Stimulated activated CD8-positive, alpha-beta memory T cell treated with anti-CD3 and anti-CD28 coated beads, Interleukin-2, amount 100 ng/mL, for 48 hours (primary cell): ENCODE measurements at places on chromosomes 11 and 22.

- no peak for DNase-seq
These were observed 53.9 kb upstream of the CRTAM start for GRCh38 chr11:122784325-122784955.

GRCh38 chr22:26374391-26375026, 54.6 kb upstream of the ASPHD2 start:
- DNase-seq, result no peak

GRCh38 chr11:31383116-31383515, 13.5 kb downstream of the DNAJC24 start:
- DNase-seq, result no peak

- DNase-seq, result no peak
These were observed 745 bp upstream of the FAM118A start for GRCh38 chr22:45308957-45309421.

GRCh38 chr11:68052137-68052873, 13.5 kb downstream of the TCIRG1 start:
- no peak for DNase-seq

GRCh38 chr11:58075781-58076180, 45.0 kb downstream of the OR6Q1 start:
- DNase-seq, result no peak

GRCh38 chr11:116984589-116984988, 113.6 kb downstream of the SIK3 start:
- DNase-seq, result no peak

GRCh38 chr11:41222236-41222635, 237.2 kb downstream of the LRRC4C start:
- DNase-seq, result no peak

DNA sequence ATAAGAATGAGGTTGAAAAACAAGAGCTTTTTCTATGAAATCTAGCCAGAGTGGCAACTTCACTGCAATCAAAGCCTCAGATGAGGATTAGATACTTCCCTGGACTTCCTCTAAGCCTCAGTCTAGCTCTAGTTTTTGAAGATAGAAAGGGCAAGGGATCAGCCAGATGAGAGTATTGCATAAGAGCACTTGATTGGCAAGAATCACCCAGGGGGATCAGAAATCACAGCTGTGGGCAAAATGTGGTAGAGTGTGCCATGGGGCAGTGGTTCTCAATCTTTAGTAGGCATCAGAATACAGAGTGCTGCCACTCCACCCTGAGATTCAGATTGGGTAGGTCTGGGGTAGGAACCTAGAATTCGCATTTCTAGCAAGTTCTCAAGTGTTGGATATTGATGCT, 82.4 kb downstream of the EXT2 start:
- DNase-seq, result no peak

DNA sequence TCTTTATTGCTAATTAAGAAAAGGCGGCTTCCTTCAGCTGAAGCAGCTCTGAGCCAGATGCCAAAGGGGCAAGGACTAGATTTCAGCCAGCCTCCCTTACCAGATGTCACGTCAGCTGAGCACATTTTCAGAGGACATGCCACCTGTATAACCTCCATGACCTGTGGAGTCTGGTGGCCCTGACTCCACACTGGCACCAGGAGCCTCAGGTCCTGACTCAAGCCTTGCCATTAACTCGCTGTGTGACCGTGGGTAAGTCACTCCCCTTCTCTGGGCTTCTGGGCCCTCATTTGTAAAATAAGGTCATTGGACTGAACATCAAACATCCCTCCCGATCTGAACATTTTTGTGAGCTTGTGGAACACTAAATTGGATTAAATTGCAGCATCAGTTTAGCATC, 46.0 kb downstream of the FBXO7 start:
- no peak for DNase-seq

DNA sequence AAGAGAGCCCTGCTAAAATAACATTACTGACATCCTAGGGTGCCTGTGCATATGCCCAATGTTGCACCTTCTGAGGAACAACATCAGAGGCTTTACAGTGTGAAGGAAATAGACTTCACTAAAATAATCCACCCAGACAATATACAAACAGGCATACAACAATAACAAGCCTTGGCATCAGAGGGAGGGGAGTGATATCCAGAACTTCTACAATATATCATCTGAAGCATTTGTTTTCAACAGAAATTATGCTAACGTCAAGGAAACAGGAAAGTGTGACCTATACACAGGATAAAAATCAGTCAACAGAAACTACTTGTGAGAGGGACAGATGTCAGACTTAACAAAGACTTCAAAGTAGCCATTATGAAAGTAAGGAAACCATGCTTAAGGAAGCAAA, 81.3 kb downstream of the CTNND1 start:
- DNase-seq, result no peak

GRCh38 chr22:42945736-42946135, 69.2 kb downstream of the PACSIN2 start:
- no peak for DNase-seq
